Fibroblast of the aortic adventitia (primary cell): ENCODE measurements at places on chromosomes 4 and X. TPM values are rescaled to one million over a fixed set of nuclear protein-coding genes. Genes with fewer than 3 reads are reported as not detected.

Gene NXF2B
- total RNA-seq, result not detected in 2 replicates

Gene MTTP
- total RNA-seq, result 0.09 and 0.25 TPM in 2 replicates

Gene GLOD5
- not detected in 2 replicates for total RNA-seq

Gene TIGD4
- total RNA-seq, result 0.25 and 0.27 TPM in 2 replicates

Gene MAPK10
- 48.2 and 69.6 TPM in 2 replicates for total RNA-seq

Gene DNAAF6
- not detected in 2 replicates for total RNA-seq

Gene TCEAL5
- not detected in 2 replicates for total RNA-seq

Gene SSX2B
- 0.09 TPM in 1 of 2 replicates, not detected in the other for total RNA-seq

Gene CACNA1F
- not detected in 2 replicates for total RNA-seq

Gene SPATA18
- total RNA-seq, result 21.7 and 22.3 TPM in 2 replicates

Gene BEX5
- total RNA-seq, result 0.09 TPM in 1 of 2 replicates, not detected in the other

Gene EGF
- 0.09 and 1.1 TPM in 2 replicates for total RNA-seq

Gene CT45A8
- not detected in 2 replicates for total RNA-seq

Gene GATA1
- total RNA-seq, result not detected in 2 replicates

Gene BRS3
- total RNA-seq, result not detected in 2 replicates

Gene TMPRSS11B
- not detected in 2 replicates for total RNA-seq

Gene GRIA2
- not detected in 2 replicates for total RNA-seq

Gene PAGE2
- not detected in 2 replicates for total RNA-seq

Gene FOXR2
- total RNA-seq, result not detected in 2 replicates

Gene FBXL5
- 107 and 129 TPM in 2 replicates for total RNA-seq

Gene SERPINA7
- not detected in 2 replicates for total RNA-seq

Gene HSD17B13
- 0.18 TPM in 1 of 2 replicates, not detected in the other for total RNA-seq

Gene ANXA3
- total RNA-seq, result 12.3 and 31.2 TPM in 2 replicates

Gene FAM50A
- 39.0 and 99.0 TPM in 2 replicates for total RNA-seq

Gene IL21
- not detected in 2 replicates for total RNA-seq

Gene CT45A3
- total RNA-seq, result not detected in 2 replicates

Gene SPP1
- 0.72 and 11.9 TPM in 2 replicates for total RNA-seq

Gene MAGEA10
- not detected in 2 replicates for total RNA-seq

Gene ARHGAP10
- total RNA-seq, result 32.1 and 45.0 TPM in 2 replicates

Gene ESX1
- total RNA-seq, result not detected in 2 replicates

Gene FGF2
- 16.3 and 79.5 TPM in 2 replicates for total RNA-seq

Gene XKRX
- total RNA-seq, result 0.36 TPM in 1 of 2 replicates, not detected in the other

Gene FHDC1
- 0.09 and 0.16 TPM in 2 replicates for total RNA-seq

Gene GPAT3
- total RNA-seq, result 10.7 and 15.2 TPM in 2 replicates

Gene CENPVL1
- total RNA-seq, result 0.41 TPM in 1 of 2 replicates, not detected in the other

Gene VCX3A
- not detected in 2 replicates for total RNA-seq

Gene CCDC110
- total RNA-seq, result 4.2 and 5.4 TPM in 2 replicates

Gene PAGE1
- not detected in 2 replicates for total RNA-seq

Gene UGT2B11
- total RNA-seq, result not detected in 2 replicates

Gene CDKL2
- total RNA-seq, result 1.3 and 7.5 TPM in 2 replicates

Gene ARHGAP36
- total RNA-seq, result not detected in 2 replicates

Gene CTAG1A
- total RNA-seq, result not detected in 2 replicates

Gene HAUS7
- 16.4 and 16.5 TPM in 2 replicates for total RNA-seq

Gene ERAS
- total RNA-seq, result not detected in 2 replicates

Gene ANXA10
- 7.0 and 83.5 TPM in 2 replicates for total RNA-seq

Gene ARMCX1
- 52.0 and 104 TPM in 2 replicates for total RNA-seq

Gene RRAGB
- 16.6 and 28.0 TPM in 2 replicates for total RNA-seq

Gene DRP2
- total RNA-seq, result 0.41 and 1.8 TPM in 2 replicates

Gene CCDC158
- total RNA-seq, result 0.65 and 0.90 TPM in 2 replicates

Gene S100P
- total RNA-seq, result not detected in 2 replicates

Gene VCX
- total RNA-seq, result not detected in 2 replicates

Gene POU3F4
- not detected in 2 replicates for total RNA-seq

Gene ACE2
- total RNA-seq, result 0.09 TPM in 1 of 2 replicates, not detected in the other

Gene FHL1
- 41.9 and 98.1 TPM in 2 replicates for total RNA-seq

Gene SULT1E1
- 0.41 and 1.7 TPM in 2 replicates for total RNA-seq

Gene CHIC2
- 39.2 and 88.4 TPM in 2 replicates for total RNA-seq

Gene VSIG4
- total RNA-seq, result not detected in 2 replicates

Gene MEPE
- not detected in 2 replicates for total RNA-seq

Gene HEPH
- 29.5 and 52.8 TPM in 2 replicates for total RNA-seq

Gene GAGE1
- not detected in 2 replicates for total RNA-seq
